ENCODE measurements at places on chromosomes 16 and 17. TPM values are rescaled to one million over a fixed set of nuclear protein-coding genes. Genes with fewer than 3 reads are reported as not detected.

DNA sequence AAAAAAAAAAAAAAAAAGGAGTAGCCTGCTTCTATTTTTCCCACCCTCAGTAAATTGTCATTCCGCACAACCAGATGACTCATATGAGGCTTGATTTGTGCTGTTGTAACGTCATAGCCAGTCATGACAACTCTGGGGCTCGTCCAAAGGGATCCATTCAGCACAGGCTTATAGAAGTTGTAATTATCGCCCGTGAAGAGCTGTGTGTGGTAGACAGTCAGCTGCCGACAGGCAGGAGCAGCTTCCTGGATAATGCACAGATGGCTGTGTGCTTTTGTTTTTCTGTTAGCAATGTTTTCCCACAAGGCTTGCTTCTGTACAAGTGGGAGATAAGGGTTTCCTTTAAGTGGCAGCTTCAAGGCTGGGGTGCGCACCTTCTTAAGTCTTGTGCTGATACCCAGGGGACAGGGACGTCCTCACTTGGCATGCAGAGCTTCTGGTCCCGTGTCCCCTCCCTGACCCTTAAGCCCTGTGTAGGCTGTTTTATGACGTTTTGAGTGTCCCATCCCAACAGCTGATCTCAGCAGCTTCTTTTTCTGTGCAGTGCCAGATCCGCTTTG is 26.0 kb downstream of the SNX29 start:
- H3K4me3 ChIP-seq, result no peak overlapping the region
- no peaks in the 10 kb centered on the region for H3K27me3 ChIP-seq
- DNase-seq, result no peak

Gene AARS1
- total RNA-seq, result 35.4 TPM

Gene ZKSCAN2
- 1.6 TPM for total RNA-seq

GRCh38 chr17:70767102-70767701 is 597.9 kb downstream of the KCNJ2 start:
- no peak for DNase-seq
- H3K4me3 ChIP-seq, result no peak overlapping the region
- H3K36me3 ChIP-seq, result no peaks in the 10 kb centered on the region
- H3K27me3 ChIP-seq, result no peaks in the 10 kb centered on the region
- no peaks in the 10 kb centered on the region for H3K4me1 ChIP-seq
- H3K27ac ChIP-seq, result no peak overlapping the region

DNA sequence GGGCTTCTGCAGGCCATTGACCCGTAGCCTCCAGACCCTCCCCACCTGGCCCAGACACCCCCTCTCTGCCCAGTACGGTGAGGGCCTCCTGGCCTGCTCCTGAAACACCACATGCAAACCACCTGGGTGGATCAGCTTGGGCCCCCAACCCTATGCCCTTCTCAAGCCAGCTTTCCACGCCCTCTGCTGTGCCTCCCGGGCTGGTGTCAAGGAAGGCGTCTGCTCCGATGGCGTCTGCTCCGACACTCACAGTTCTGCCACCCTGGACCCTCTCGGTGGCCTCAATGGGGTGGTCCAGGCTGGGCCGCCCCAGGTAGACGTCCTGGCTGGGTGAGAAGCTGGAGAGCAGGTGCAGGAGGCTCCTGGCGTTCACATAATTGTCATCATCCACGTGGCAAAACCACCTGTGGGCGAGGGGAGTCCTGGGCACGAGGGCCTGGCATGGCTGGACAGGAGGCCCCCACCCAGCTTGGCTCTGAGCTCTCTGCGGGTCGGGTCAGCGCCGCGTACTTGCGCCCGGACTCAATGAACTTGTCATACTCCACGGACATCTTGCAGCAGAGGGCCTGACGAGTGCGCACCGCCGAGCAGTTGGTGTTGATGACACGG is 1.4 kb downstream of the RFNG start:
- peaks cover 41% of the 10 kb centered on the region for H3K4me1 ChIP-seq
- H3K27ac ChIP-seq, result no peak overlapping the region
- peaks cover 46% of the 10 kb centered on the region for H3K36me3 ChIP-seq
- no peaks in the 10 kb centered on the region for H3K27me3 ChIP-seq

DNA sequence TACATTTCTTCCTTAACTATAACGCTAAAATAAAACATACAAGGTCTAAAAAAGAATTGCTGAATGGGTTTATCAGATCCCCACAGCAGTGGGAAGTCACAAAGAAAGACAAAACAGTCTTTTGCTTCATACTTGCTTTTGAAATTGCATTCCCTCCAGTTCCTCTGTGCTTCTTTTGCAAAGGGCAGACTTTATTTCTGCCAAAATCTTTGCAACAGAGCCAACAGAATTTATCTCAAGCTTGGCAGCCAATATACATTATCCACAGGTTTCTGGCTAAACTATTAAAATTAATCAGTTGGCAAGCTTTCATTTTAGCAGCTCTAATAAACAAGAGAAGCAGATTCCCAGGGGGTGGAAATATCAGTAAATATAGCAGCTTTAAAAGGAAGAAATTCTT is 378.9 kb upstream of the CA10 start:
- no peaks in the 10 kb centered on the region for H3K36me3 ChIP-seq
- DNase-seq, result no peak
- H3K4me1 ChIP-seq, result no peaks in the 10 kb centered on the region
- H3K4me3 ChIP-seq, result no peak overlapping the region

Measured in suprapubic skin (tissue), 4 donors.